Activated naive CD8-positive, alpha-beta T cell treated with anti-CD3 and anti-CD28 coated beads, Interleukin-2, amount 10 ng/mL, durations not matched to agents 7 days and 5 days (primary cell): ENCODE measurements at places on chromosomes 2 and 18. TPM values are rescaled to one million over a fixed set of nuclear protein-coding genes. Genes with fewer than 3 reads are reported as not detected.

The LHCGR gene
- total RNA-seq = not detected

GRCh38 chr2:207275779-207276178 is 110.0 kb upstream of the KLF7 start:
- no peak overlapping the region for H3K27ac ChIP-seq
- no peak for DNase-seq
- H3K4me1 ChIP-seq = no peaks in the 10 kb centered on the region
- no peaks in the 10 kb centered on the region for H3K36me3 ChIP-seq
- no peak overlapping the region for H3K4me3 ChIP-seq

- H3K27ac ChIP-seq = no peak overlapping the region
- no peaks in the 10 kb centered on the region for H3K27me3 ChIP-seq
- no peak overlapping the region for H3K4me3 ChIP-seq
- no peaks in the 10 kb centered on the region for H3K4me1 ChIP-seq
- H3K36me3 ChIP-seq = no peaks in the 10 kb centered on the region
- DNase-seq = no peak
These were observed 175.2 kb downstream of the RND3 start for GRCh38 chr2:150312271-150312670.

DNA sequence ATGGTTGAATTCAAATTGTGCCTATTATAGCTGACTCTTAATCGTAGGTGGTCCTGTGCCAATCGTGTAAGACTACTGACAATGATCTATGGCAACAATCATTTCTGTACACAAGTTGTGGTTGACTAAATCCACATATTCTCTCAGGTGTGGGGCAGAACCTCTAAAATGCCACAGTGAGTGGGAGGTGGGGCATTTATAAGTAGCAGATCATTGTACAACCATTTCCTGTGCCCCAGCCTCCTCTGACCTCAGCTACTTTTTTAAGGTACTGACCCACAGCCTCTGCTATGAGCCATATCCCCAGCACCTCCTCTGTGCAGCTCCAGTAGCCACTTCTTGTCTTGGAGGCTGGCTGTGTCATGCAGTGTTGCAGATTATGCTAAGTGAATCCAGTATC is 48.6 kb upstream of the RAPH1 start:
- H3K4me1 ChIP-seq = peaks cover 21% of the 10 kb centered on the region
- H3K27me3 ChIP-seq = peaks cover 19% of the 10 kb centered on the region
- no peak overlapping the region for H3K4me3 ChIP-seq
- no peak for DNase-seq
- no peak overlapping the region for H3K27ac ChIP-seq

GRCh38 chr2:147100406-147101035 is 744.3 kb upstream of the ACVR2A start:
- DNase-seq = no peak
- no peaks in the 10 kb centered on the region for H3K4me1 ChIP-seq
- H3K27me3 ChIP-seq = peaks cover 3% of the 10 kb centered on the region
- H3K27ac ChIP-seq = no peak overlapping the region
- no peaks in the 10 kb centered on the region for H3K36me3 ChIP-seq
- no peak overlapping the region for H3K4me3 ChIP-seq

DNA sequence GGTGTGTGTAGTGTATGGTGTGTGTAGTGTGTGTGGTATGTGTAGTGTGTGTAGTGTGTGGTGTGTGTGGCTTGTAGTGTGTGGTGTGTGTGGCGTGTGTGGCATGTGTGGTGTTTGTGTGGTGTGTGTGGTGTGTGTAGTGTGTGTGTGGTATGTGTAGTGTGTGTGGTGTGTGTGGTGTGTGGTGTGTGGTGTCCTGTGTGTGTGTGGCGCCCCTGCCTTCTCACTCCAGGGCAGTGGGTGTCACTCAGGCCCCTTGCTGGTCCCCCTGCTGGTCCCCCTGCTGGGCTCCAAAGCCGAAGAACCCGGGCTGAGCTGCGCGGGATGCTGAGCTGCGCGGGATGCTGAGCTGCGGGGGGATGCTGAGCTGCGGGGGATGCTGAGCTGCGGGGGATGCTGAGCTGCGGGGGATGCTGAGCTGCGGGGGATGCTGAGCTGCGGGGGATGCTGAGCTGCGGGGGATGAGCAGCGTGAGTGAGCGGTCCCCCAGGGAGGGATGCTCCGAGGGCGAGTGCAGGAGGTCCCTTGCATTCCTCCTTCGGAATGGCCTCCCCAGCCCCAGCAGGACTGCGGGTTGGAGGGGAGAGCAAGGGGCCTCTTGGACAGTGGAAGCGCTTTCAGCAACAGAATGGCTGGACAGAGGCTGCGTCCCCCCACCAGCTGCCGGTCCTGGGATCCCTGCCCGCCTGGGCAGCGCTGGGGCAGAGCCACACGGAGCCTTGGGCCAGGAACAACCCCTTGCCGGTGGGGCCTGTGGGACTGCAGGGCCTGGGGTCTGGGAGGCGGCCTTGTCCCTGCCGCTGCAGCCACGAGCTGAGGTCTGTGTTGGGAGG is 3.4 kb upstream of the RTP5 start:
- no peak for DNase-seq
- peaks cover 16% of the 10 kb centered on the region for H3K36me3 ChIP-seq
- H3K4me1 ChIP-seq = peaks cover 55% of the 10 kb centered on the region
- no peak overlapping the region for H3K4me3 ChIP-seq
- H3K27me3 ChIP-seq = peaks cover 27% of the 10 kb centered on the region

The CLEC4F gene
- total RNA-seq = not detected

GRCh38 chr2:169109502-169110409 is 40.4 kb downstream of the DHRS9 start:
- H3K4me3 ChIP-seq = no peak overlapping the region
- no peaks in the 10 kb centered on the region for H3K27me3 ChIP-seq
- DNase-seq = peak; percentile 67

The TEX44 gene
- total RNA-seq = not detected

GRCh38 chr2:232776435-232776834 is at the start of gene KCNJ13:
Gene KCNJ13 (minus strand): TSS chr2:232776565. CDS start chr2:232771362, 5,203 bp downstream.
- no peaks in the 10 kb centered on the region for H3K27me3 ChIP-seq
- peaks cover 13% of the 10 kb centered on the region for H3K4me1 ChIP-seq
- H3K4me3 ChIP-seq = no peak within 1 kb of the TSS
- no peak for DNase-seq
- no peak within 1 kb of the TSS for H3K27ac ChIP-seq

DNA sequence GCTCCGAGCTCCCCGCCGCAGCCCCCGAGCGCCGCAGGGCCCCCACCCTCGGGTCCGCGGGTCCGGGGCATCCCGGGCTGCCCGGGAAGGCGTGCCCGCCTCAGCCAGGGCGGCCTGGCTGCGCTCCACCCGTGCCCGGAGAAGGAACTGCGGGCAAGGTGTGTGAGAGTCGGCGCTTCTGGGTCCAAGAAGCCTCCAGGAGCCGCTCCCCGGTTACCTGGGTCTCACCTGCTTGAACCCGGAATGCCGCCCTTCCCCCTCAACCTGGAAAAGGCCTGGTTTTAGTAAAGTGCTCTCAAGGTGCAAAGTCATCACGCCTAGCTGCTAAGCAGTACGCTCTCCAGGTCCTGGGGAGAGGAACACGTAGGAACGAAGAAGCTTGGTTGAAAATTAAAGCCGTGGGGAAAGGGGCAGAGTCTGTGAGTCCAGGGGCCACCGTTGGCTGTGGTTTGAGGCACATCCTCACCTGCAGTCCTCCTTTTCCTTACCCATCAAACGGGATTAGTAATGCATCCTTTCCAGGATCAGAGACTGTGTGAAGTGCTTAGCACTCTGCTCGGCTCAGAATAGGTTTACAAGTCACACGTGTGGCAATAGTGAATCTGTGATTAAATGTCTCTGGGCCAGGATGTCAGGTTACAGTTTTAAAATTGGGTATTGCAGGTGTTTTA is 1.2 kb downstream of the ASAP2 start:
- H3K27me3 ChIP-seq = peaks cover 53% of the 10 kb centered on the region
- H3K27ac ChIP-seq = no peak overlapping the region
- H3K4me1 ChIP-seq = peaks cover 2% of the 10 kb centered on the region

- H3K4me1 ChIP-seq = peaks cover 3% of the 10 kb centered on the region
- H3K27me3 ChIP-seq = peaks cover 30% of the 10 kb centered on the region
- DNase-seq = no peak
These were observed 3.5 kb upstream of the APOB start for GRCh38 chr2:21047141-21048009.

The SGPP2 gene
- 1.2 TPM for total RNA-seq

The TP53I3 gene
- total RNA-seq = 3.7 TPM

DNA sequence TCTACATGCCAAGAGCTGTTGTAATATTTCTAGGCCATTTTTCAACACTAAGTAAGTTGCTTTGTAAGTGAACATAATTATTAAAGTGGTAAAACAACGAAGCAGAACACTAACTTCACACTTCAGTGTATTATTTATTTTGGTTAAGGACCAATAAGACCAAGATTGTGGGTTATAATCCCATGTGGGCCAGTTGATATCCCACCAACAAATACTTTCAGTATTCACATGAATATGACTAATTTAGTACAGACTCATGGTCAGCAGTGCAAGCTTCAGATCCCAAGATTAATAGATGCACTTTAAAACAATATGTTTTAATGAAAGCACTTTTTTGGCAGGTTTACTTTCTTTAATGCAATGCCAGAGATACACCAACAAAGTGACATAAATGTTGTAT is 154.3 kb downstream of the LCLAT1 start:
- H3K27me3 ChIP-seq = no peaks in the 10 kb centered on the region
- no peak overlapping the region for H3K4me3 ChIP-seq
- H3K4me1 ChIP-seq = no peaks in the 10 kb centered on the region
- H3K36me3 ChIP-seq = peaks cover 35% of the 10 kb centered on the region
- H3K27ac ChIP-seq = no peak overlapping the region

- H3K27ac ChIP-seq = no peak overlapping the region
- no peak overlapping the region for H3K4me3 ChIP-seq
- H3K4me1 ChIP-seq = no peaks in the 10 kb centered on the region
- H3K36me3 ChIP-seq = no peaks in the 10 kb centered on the region
- peaks cover 11% of the 10 kb centered on the region for H3K27me3 ChIP-seq
These were observed 151.8 kb upstream of the STK17B start for GRCh38 chr2:196322973-196323810.
